ENCODE measurements at places on chromosomes 3 and 15.

DNA sequence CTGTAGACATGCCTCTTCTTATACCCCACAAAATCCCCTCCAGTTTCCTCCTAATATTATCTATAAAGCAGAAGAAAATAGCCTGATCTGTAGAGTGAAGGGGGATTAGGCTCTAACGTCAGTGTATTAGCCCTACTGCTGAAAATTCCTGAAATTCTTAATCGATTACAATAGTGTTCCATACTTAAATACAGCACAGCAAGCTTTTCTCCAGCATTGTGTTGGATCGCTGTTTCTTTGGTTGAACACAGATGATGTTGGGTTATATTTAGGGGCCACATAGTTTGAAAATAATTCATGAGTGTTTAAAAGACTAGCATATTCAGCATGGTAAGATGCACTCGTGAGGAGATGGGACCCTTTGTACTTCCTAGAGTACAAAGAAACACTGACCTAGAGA lies 52.5 kb downstream of the PIAS1 start:
- H3K4me1 ChIP-seq, result peaks cover 16% of the 10 kb centered on the region
- H3K4me3 ChIP-seq, result no peak overlapping the region
- H3K36me3 ChIP-seq, result peaks cover 7% of the 10 kb centered on the region
- no peaks in the 10 kb centered on the region for H3K27me3 ChIP-seq

- no peaks in the 10 kb centered on the region for H3K36me3 ChIP-seq
- no peak overlapping the region for H3K4me3 ChIP-seq
- no peak for DNase-seq
- H3K27ac ChIP-seq, result no peak overlapping the region
- H3K4me1 ChIP-seq, result no peaks in the 10 kb centered on the region
These were observed 343.0 kb downstream of the MFSD1 start for GRCh38 chr3:159144891-159145290.

- no peak overlapping the region for H3K27ac ChIP-seq
- no peaks in the 10 kb centered on the region for H3K27me3 ChIP-seq
- H3K36me3 ChIP-seq, result no peaks in the 10 kb centered on the region
- H3K4me1 ChIP-seq, result peaks cover 10% of the 10 kb centered on the region
These were observed 27.6 kb downstream of the SPTBN5 start for GRCh38 chr15:41866263-41866703.

GRCh38 chr3:187062526-187063177 lies 76.6 kb downstream of the RPL39L start:
- no peaks in the 10 kb centered on the region for H3K27me3 ChIP-seq
- peaks cover 58% of the 10 kb centered on the region for H3K36me3 ChIP-seq
- DNase-seq, result no peak

GRCh38 chr3:141109751-141110150 lies 58.6 kb downstream of the SPSB4 start:
- no peak for DNase-seq
- no peaks in the 10 kb centered on the region for H3K4me1 ChIP-seq
- no peaks in the 10 kb centered on the region for H3K36me3 ChIP-seq
- no peak overlapping the region for H3K27ac ChIP-seq
- H3K4me3 ChIP-seq, result no peak overlapping the region

GRCh38 chr3:195886181-195887141 lies 21.9 kb downstream of the TNK2 start:
- no peak for DNase-seq
- peaks cover 2% of the 10 kb centered on the region for H3K36me3 ChIP-seq
- no peaks in the 10 kb centered on the region for H3K4me1 ChIP-seq
- H3K27ac ChIP-seq, result no peak overlapping the region
